ENCODE measurements at places on chromosomes 2 and 18.

DNA sequence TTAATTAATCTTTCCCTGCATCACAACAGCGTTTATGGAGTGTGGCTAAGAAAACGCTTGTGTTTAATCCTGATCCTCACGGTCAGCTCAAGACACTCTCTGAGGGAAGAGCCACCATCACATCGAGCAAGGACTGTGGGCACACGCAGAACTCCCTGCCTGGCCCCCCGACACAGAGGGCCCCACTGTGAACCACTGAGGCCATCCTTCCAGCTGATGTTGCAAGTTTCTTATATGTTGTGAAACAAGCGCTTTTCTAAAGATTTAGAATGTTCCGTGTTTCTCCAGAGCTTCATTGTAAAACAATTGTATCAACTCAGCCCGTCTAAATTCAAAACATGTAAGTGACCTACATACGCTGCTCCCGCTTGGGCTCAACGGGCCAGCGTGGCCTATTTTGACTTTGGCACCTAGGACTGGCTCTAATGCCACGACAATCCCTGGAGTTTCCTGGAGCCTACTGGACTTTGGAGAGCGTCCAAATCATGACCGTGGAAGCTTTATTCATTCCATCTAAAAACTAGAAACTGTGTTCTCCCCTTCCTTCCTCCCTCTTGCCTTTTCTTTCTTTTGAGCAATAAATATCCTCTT is 34.9 kb downstream of the SERPINE2 start:
- DNase-seq, result no peak

DNA sequence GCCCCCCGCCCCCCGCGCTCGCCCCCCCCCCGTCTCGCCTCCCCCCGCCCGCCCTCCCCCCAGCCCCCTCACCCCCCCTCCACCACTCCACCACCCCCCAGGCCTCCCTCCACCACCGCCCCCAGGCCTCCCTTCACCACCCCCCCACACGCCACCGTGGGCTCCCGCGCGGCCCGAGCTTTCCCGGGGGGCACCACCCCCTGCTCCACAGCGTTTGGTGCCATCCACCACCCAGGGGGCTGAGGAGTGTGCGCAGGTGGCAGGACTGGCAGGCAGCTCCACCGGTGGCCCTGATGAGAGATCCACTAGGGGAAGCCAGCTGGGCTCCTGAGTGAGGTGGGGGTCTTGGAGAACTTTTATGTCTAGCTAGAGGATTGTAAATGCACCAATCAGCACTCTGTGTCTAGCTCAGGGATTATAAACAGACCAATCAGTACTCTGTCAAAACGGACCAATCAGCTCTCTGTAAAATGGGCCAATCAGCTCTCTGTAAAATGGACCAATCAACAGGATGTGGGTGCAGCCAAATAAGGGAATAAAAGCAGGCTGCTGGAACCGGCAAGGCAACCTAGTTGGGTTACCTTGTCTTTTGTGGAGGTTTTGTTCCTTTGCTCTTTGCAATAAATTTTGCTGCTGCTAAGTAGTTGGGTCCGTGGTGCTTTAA is 43.0 kb upstream of the ITSN2 start:
- DNase-seq, result no peak

DNA sequence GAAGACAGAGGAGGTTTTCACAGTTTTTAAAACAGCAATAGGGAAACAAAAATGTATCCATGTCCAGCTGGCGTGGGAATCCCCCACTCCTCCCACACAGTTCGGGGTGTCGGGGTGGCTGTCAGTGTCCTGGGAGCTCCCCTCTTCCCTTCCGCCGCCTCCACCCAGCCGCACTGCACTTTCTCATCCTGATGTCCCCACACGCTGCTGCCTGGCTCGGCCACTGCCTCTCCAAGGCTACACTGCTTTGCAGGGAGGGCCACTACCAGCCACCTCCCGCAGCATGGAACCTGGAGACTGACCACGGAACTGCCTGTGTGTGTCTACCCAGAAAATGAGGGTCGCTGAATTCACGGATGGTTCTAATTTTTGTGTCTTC is 138.7 kb upstream of the CTDP1 start:
- no peak for DNase-seq

GRCh38 chr2:16050908-16051489 is 110.6 kb downstream of the MYCN start:
- DNase-seq, result no peak

- no peak for DNase-seq
Measured at GRCh38 chr2:134281815-134282419, 28.0 kb downstream of the MGAT5 start.

DNA sequence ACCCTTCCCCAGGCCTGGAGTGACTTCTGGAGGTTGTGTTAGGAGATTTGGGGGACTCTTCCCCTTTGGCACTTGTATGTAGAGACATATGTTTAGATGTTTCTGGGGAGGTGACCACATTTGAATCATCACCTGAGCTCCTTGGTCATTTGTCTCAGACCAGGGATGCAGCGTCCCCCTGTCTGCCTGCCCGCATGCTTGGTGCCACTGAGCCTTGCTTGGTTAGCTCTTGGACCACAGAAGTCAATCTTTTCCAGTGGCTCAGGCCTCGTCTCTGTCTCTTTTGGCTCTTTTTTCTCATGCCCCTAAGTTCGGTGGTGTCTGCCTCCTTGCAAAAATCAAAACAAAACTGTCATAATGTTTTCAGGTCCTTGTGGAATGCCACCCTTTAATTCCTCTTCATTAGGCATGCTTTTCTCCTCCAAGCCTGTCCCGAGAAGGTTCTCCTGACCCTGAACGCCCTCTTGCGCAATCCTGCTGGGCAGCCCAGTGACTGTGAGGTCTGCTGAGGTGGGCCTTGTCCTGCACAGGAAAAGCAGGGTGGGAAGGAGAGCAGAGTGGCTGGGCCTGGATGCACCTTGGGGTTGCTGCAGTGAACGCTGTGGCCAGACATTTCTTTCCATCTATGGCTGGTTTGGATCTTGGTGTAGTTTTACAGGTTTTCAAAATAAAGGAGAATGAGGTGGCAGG is 24.9 kb downstream of the GLI2 start:
- DNase-seq, result no peak

Measured in CD4-positive, alpha-beta T cell (primary cell).